Esophagus mucosa (tissue), 1 donor: ENCODE measurements at places on chromosomes 1 and 21. TPM values are rescaled to one million over a fixed set of nuclear protein-coding genes. Genes with fewer than 3 reads are reported as not detected.

GRCh38 chr1:32772281-32773017, 44.7 kb downstream of the YARS1 start:
- ATAC-seq: no peak

DNA sequence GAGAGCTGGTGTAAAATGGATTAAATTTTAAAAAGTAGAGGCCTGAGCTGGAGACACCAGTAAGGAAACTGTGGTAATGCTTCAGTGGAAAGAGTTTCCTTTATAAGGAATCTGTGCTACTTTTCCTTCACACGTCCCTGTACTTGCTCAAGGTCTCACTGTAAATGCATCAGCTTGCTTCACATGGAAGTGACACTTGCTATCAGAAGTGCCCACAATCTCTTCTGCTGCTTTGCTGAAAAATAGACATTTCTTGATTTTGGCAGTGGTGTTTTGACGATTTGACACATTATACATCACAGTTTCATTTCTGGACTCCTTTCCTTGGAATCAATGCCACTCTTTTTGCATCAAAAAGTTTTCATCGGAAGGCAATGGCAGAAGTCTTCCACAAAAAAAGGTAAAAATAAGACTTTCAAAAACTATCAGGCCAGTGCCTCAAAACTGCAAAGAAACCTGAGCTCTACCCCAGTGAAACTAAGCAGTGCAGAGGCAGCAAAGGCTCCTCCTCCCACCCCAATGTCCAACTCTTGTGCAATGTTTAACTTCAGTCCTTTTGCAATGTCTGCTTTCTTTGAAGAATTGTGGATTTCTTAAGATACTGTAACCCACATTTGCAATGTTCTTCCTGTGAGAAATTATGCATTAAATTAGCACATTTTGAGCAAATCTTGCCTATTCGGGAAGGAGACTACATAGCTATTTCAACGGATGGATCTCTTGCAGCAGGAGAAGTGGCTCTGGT, 18.4 kb upstream of the TSPAN2 start:
- no peak for ATAC-seq

DNA sequence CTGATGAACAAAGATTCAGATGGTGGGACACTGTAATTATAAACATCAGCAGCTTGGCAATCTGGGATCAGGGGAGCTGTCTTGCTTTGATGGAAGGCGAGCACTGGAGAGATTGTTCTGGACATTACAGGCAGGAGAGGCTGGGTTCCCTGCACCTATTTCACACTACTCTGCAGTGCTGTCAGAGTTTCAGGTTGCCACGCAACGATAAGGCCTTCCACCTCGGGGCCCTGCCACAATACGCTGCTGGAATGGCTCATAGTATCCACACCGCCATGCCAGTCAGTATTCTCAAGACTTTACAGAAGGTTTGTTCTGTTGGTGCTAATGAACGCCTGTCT, 96.8 kb downstream of the GLIS1 start:
- no peak for ATAC-seq

DNA sequence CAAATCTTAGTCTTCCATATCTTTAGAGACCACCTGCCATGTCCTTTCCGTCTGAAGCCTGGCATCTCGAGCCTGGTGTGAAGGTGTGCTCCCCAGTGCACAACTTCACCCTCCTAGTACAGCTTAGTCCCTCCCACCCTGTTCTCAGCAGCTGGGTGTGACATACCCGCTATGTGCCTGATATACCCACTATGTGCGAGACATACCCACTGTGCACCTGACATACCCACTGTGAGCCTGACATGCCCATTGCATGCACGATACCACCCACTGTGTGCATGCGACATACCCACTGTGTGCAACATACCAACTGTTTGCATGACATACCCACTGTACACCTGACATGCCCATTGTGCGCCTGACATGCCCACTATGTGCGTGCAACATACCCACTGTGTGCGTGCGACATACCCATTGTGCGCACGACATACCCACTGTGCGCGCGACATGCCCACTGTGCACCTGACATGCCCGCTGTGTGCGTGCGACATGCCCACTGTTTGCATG, 3.0 kb upstream of the RRP1 start:
- ATAC-seq: peak; percentile 41

GRCh38 chr1:54764922-54765561, 719 bp upstream of the PARS2 start:
- ATAC-seq: no peak

The THEM5 gene
- total RNA-seq: 0.32 TPM

GRCh38 chr1:202155478-202156021, 4.9 kb downstream of the PTPN7 start:
- no peak for ATAC-seq

The SPRR3 gene
- total RNA-seq: 10,043 TPM

DNA sequence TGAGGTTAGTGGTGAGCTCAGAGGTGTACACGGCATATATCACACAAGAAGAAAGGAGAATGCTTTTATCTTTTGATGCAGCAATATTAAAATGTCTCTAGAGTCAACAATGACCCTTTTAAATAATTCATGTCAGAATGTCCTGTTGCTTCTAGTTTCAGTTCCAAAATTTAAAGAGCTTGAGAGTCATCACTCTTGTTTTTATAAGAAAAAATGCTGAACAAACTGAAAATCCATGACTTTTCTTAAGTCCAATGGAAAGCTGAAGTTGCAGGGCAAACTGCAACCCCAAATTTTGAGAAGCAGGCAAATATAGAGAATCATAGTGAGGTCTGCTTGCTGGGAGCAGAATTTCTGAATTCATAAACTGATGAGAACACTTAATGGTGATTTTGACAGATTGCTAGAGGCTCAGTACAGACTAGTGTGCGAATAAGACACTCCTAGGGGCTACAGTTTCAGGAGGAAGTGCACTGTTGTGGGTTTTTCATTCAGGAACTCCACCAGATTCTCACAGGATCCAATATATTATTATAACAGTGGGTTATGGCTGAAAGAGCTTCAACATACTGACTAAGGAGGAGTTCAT, 135.1 kb downstream of the CLIC6 start:
- no peak for ATAC-seq

DNA sequence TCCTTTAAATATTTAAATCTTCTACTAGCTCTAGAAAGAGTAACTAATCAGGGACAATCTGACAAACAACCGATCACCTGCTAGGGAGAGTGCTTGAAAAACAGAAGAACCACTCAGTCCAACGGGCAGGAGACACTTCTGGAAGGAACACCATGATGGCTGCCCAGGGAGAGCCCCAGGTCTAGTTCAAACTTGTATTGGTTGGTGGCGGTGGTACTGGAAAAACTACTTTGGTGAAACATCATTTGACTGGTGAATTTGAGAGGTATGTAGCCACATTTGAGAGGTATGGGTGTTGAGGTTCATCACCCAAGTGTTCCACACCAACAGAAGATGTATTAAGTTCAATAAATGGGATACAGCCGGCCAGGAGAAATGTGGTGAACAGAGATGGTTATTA, 4.8 kb upstream of the WDR47 start:
- ATAC-seq: peak; percentile 31

DNA sequence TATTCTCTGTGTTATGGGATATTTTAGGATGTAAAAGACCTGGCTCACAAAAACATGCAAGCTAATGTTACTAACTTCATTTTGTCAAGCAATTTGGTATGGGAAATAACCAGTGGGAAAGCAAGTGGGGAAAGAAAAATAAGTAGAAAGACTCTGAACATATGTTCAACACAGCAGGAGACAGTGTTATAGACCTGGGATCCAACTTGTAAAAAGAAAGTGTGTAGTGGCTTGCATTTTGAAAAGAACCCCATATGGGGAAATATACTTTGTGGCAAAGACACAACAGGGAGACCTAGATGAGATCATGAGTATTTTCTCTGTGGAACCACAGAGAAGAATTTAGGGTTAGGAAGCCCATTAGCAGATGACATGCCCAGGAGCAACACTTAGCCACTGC, 212.7 kb upstream of the NRIP1 start:
- ATAC-seq: no peak

GRCh38 chr1:225343618-225344017, 84.2 kb downstream of the LBR start:
- ATAC-seq: no peak

DNA sequence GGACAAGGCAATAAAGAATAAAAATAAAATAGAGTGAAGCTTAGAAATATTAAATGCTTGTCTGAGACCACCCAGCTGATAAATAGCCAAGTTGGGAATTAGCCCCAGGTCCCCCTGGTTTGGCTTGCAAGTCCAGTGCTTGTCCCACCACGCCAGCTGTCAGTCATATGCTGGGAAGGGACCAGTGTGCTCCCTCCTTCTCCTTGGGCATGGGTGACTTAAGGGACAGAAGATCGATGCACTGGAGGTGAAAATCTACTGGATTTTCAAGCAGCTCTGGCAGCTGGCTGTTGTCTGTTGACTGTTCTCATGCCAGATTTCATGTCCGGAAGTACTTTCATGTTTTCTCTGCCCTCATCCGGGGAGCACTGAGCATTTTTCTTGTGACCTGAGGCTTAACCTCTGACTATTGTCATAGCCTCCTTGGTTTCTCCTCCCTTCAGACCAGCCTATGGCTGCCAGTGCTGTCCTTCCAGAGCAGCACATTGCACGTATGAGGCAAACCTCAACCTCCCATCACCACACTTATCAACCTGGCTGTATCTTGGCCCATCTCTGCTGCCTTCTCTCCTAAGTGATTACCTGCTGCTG, 12.4 kb downstream of the LMOD1 start:
- peak; percentile 19 for ATAC-seq

DNA sequence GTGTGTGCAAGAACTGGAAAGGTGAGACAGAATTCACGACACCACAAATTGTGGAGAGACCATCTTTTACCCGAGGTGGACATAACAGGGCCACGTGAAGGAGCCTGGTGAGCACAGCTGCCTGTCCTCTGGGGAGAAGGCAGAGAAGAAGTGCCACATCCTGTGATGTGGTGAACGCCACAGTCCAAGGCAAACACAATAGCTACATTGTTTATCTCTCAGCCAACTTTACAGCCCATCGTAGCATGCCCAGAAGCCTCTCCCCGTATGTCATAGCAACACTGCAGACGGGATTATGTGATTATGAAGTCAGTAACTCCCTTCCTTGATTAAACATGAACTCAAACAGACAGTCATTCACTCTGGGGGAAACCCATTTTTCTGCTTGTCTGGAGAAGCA, 612.2 kb downstream of the SMYD3 start:
- ATAC-seq: no peak

DNA sequence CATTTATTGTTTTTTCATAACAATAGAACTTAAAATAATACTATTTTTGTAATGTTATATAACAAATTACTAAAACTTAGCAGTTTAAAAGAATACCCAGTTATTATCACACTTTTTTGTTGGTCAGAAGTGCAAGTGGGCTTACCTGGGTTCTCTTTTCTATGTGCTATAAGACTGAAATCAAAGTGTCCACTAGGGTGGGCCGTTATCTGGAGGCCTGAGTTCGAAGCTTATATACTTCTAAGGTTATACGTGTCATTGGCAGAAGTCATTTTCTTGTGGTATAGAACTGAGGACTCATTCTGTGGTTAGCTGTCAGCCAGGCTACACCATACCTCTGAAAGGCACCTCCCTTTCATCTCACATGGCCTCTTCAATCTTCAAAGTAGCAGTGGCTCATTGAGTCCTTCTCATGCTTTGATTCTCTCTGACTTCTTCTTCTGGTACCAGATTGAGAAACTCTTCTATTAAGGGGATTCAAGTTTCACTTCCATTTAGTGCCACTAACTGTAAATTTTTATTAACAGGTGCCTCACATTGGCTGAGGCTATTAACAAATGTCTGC, 414.3 kb downstream of the AMY1C start:
- no peak for ATAC-seq

The BMP8B gene
- 0.60 TPM for total RNA-seq

DNA sequence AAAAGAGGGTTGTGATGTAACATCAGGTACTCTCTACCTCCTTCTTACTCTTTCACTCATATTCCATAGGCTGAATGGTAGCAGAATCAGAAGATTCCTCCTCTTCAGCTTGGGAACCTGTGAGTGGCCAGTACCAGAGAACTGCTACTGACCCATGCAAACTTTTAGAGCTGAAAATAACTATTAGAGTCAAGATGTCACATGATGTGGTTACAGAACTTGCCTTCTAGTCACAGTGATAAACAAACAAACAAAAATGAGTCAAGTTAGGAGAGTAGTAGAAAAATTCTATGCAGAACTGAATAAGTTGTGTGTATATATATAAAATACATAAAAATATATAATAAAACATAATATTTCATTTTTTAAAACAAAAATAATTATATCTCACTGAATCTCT, 47.6 kb upstream of the RGS1 start:
- no peak for ATAC-seq

The FMOD gene
- 4.5 TPM for total RNA-seq

GRCh38 chr1:152410599-152410998, 3.5 kb downstream of the CRNN start:
- ATAC-seq: no peak

The SELE gene
- 0.56 TPM for total RNA-seq

The ERICH3 gene
- total RNA-seq: not detected

GRCh38 chr1:102693345-102693744, 415.0 kb downstream of the COL11A1 start:
- no peak for ATAC-seq

The ITLN2 gene
- 0.16 TPM for total RNA-seq

DNA sequence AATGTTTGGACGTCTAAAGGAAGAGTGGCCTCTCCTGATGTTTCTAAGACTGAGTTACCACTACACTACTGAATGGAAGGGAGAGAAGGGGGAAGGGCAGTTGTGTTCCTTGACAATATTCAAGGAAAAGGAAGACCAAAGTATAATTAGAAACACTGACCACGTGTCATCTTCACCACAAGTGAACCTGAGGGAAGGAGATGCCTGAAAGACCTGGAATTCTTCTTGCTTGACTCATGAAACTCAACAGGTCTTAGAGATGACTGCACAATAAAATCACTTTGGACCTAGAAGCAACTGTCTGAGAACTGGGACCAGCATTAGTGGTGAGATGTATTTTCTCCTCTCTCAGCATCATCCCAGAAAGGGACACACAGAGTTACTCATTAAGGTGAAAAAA, 56.7 kb downstream of the PTPN14 start:
- no peak for ATAC-seq

GRCh38 chr1:1806890-1807289, 28.6 kb upstream of the NADK start:
- ATAC-seq: no peak

The CFHR5 gene
- not detected for total RNA-seq

GRCh38 chr1:178241837-178242236, 147.9 kb downstream of the RASAL2 start:
- ATAC-seq: no peak
